CD14-positive monocyte (primary cell): ENCODE measurements at places on chromosomes 5 and 9.

- no peak for DNase-seq
These were observed 549.9 kb upstream of the KLF4 start for GRCh38 chr9:108039493-108039892.

DNA sequence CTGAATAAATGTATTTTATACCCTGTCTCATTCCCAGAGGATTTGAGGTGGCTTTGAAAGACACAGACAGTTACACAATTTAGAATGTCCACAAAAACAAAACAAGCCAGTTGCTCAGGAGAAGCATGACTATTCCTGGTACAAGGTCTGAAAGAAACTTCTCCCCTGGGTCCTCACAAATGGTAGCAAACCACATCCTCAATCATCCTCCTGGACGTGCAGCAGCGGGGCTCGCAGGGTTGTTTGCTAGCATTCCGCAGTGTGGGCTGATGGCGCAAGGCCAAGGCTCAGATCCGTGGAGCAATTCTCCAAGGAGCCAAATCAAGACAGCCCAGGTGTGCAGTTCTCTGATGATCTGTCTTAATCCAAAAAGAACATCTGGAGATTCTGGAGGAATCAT is 210.3 kb downstream of the ACTL7B start:
- DNase-seq: no peak

DNA sequence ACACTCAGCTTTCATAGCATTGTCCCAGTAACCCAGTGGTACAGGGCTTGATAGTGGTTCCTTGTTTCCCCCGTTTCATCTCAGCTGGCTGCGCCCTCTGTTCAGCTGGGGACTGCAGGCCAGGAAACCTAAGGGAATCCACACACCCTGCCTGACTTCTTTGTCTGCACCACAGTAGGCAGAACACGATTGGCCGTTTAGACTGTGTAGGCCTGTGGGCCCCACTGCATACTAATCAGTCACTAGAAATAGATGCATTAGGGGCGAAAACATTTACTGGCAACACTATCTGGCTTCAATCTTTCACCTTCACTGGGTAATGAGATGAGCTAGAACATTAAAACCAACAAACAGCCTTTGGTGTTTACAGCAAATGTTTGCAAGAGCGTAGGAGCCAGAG is 512.7 kb upstream of the BRINP1 start:
- DNase-seq: no peak

- no peak for DNase-seq
These were observed 2.5 kb upstream of the ZNF608 start for GRCh38 chr5:124748687-124749594.

- DNase-seq: no peak
These were observed 67.4 kb downstream of the RAPGEF1 start for GRCh38 chr9:131672451-131672850.

- no peak for DNase-seq
These were observed 44.8 kb upstream of the C9orf72 start for GRCh38 chr9:27618066-27618465.
